ENCODE measurements at places on chromosomes 1 and 21.

DNA sequence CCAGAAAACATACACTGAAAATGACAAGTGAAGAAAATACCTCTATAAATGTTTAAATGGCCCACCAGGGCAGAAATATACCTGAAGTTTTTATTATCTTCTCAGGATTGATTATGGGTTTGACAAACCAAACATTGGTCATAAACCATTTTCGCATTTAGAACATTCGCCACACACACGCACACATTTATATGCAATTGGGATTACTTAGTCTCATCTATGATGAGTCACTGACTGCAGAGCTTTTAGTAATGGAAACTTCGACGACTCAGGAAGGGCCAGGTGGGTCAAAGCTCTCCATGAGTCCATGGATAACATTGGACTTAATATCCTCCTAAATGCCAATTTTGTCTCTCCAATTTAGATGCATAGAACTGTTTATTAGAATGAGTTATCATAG, 16.9 kb downstream of the NRDC start:
- DNase-seq = no peak

DNA sequence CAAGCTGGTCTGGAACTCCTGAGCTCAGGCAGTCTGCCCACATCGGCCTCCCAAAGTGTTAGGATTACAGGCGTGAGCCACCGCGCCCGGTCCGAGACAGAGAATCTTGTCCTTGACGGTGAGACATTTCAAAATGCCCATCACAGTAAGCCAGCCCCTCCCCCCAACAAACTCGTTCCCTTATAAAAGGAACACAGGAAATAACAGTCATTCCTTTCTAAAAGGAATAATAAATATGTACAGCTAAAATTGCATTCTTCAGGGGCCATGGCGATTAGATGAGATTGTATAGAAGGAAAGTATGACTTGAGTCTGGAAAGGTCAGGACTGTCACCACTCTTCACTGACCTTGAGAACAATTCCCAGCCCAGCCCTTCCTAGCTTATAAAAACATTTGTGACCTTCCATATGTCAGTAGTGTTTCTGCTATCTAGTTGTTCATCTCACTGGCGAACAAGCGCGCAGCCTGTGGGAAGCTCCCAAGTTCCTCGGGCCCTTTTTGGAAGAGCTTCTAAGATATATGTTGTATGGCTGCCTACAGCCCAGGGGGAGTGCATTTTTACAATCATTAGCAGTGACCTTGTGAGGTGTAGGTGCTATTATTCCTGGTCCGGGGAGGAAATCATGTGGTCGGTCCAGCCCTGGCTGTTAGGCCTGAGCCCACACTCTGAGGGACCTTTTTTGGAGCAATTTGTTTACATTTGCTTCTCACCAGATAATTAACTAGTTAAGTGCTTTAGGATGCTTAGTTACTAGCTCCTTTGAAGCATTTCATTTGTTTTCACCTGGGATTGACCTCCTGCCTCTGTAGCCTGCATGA, 8.7 kb downstream of the SZRD1 start:
- DNase-seq = no peak

- no peak for DNase-seq
These were observed 4.1 kb downstream of the DCAF8 start for GRCh38 chr1:160258177-160258798.

- no peak for DNase-seq
These were observed 17.0 kb upstream of the ROR1 start for GRCh38 chr1:63756839-63757238.

DNA sequence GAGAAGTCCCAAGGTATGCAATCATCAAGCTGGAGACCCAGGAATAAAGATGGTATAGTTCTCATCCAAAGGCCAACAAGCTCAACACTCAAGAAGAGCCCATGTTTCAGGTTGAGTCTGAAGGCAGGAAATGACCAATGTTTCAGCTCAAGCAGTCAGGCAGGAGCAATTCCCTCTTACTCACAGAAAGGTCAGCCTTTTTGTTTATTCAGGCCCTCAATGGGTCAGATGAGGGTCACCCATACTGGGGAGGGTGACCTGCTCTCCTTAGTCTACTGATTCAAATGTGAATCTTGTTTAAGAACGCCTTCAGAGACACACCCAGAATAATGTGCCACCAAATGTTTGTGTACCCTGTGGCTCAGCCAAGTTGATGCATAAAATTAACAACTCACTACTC, 262.4 kb downstream of the USP25 start:
- no peak for DNase-seq
